ENCODE measurements at places on chromosomes 3 and 15. TPM values are rescaled to one million over a fixed set of nuclear protein-coding genes. Genes with fewer than 3 reads are reported as not detected.

DNA sequence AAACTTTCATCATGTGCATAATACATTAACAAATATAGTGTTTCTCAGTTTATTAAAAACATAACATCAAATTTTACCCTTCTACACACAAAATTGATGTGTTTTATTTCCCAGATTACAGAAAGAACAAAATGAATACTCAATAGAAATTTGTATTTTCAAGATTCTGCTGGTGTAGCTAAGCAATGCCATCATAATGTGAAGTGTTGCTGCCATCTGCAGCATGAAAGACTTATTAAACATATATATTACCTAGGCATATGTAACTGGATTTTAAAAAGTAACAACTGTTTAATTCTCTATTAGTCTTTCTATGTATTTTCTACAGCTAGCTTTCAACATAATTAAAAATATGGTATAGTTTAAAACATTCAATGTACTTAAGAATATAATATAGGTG, 27.5 kb downstream of the PLSCR5 start:
- DNase-seq, result peak; percentile 47

- no peak for DNase-seq
These were observed 13.4 kb upstream of the TBC1D5 start for GRCh38 chr3:17755836-17756235.

- no peak for DNase-seq
These were observed 32.3 kb downstream of the CBLB start for GRCh38 chr3:105836533-105836932.

CLSTN2 gene
- 0.02 TPM for total RNA-seq

ZNF710 gene
- 10.0 TPM for total RNA-seq

DNA sequence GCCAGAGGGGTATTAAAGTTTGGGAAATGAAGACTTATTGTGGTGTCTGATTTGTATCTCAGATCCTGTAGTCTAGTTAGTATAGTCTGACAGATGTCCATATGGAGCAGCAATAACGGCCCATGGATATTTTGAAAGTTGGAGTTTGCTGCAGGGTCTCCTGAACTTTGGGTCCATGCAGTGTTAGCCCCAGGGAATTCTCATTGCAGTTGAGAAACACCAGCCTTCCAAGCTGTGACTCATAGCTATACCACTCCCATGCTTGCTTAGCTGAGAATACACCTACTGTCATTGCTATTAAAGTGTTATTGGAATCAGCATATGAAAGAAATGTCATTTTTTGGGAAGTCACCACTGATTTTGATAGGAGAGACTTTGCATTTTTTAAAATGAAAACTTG, 29.2 kb downstream of the TMOD2 start:
- no peak for DNase-seq

GRCh38 chr15:41494190-41494921, 682 bp downstream of the ITPKA start:
- no peak for DNase-seq

DNA sequence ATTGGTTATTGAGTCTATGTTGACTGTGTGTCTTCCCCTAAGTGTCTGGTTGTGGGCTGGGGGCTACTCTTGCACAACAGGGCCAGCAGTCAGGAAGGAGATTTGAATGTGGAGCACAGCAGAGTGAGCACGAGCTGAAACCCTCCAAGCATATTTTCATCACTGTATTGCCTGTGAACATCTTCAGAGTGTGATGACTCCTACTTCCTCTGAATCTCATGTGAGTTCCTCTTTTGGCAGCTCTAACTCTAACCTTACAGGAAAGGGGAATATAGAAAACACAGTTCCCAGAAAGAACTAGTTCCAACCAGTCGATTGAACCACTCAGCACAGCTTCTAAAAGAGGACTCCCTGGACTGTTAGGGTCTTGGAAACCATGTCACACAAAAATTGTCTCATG, 211.6 kb downstream of the RAP2B start:
- no peak for DNase-seq

SSR3 gene
- 177 TPM for total RNA-seq

LRRC31 gene
- not detected for total RNA-seq

DNA sequence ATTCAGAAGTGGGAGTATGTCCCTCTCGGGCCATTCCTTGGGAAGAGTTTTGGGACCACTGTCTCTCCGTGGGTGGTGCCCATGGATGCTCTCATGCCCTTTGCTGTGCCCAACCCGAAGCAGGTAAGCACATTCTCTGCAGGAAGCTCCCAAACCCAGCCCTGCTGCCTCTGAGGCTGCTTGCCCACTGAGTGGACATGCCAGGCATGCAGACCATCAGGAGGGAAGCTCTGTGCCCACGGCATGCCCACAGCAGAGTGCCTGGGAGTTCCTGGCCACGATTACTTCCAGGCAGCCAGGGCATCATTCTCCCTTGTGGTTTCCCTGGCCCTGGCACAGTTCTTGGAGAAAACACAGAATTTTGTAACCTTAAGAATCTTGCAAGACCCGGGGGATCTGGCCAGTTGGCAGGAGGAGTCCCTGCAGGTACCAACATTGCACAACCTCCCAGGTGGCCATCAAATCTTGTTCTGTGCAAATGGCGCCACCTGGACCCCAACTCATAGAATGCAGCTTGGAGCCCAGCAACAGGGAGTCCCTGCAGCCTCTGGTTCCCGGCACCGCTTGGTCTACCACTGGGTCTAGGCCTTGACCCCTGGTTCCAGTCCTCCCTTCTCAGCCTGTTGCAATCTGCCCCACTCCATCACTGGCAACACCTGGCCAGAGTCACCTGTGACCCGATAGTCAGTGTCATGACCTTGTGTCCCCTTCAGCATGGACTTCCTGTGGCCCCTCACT, 20.4 kb downstream of the FAH start:
- peak; percentile 42 for DNase-seq

- DNase-seq, result no peak
These were observed 34.3 kb downstream of the IL20RB start for GRCh38 chr3:136992115-136992514.

- no peak for DNase-seq
These were observed 61.0 kb downstream of the TLE3 start for GRCh38 chr15:70036585-70037291.

PDCD7 gene
- total RNA-seq, result 31.6 TPM

- no peak for DNase-seq
These were observed 551 bp downstream of the DNAJC13 start for GRCh38 chr3:132417695-132418411.

DNA sequence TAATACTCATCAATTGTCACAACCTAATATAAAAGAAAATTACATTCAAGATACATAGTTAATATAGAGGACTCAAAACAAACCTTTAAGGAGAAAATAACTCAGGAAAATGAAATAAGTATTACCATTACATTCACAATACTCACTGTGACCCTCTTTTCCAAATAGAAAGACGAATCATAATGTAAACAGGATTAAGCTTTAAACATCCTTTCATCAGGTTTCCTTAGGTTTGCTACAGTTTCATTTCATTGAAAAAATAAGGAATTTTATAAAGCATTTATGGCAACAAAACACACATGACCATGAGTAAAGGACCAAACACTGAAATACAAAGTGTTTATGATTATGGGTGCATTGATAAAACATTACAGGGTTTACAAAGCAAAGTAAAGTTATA, 162.7 kb downstream of the ALCAM start:
- DNase-seq, result no peak

GOLGA6B gene
- 0.10 TPM for total RNA-seq

GRCh38 chr15:64749167-64749566, 26.2 kb downstream of the RBPMS2 start:
- DNase-seq, result no peak

GRCh38 chr15:31300208-31300661, 26.4 kb upstream of the KLF13 start:
- no peak for DNase-seq

SI gene
- total RNA-seq, result not detected

DNA sequence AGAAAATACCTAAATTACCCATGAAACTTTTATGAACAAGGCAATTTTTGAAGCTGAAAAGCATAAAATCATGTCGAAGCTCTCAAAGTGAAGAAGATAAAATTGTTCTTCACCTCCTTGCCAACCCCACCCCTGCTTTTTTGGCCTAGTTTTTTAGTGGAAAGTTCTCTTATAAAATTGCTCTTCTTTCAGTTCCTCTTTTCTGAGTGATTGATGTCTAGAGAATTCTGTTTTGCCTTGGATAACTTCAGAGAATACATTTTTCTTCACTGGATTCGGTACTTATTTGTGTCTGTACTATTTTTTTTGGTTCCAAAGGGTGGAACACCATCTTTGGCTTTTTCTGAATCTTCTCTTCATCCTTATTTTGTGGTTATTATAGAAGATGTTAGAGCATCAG, 25.0 kb upstream of the PYDC2 start:
- DNase-seq, result no peak

EAF2 gene
- total RNA-seq, result 4.4 TPM

CHRFAM7A gene
- total RNA-seq, result 7.4 TPM

- DNase-seq, result peak; percentile 65
These were observed 72.3 kb upstream of the ZNF280D start for GRCh38 chr15:56805466-56806147.

DNA sequence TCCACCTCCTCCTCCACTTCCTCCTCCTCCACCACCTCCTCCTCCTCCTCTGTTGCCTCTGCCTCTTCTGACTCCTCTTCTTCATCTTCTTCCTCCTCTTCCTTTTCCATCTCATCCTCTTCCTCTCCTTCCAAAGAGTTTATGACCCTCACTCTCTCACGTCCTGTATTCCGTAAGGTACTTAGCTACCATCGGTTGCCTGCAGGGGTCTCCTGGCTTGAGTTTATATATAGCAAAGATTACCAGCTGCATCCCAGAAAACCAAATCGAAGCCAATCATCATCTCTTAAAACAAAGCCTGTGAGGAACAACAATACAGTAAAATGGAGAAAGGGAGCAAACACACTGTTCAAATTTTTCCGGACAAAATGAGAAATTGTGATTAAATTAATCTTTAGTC, 317.4 kb downstream of the C3orf38 start:
- no peak for DNase-seq

DNA sequence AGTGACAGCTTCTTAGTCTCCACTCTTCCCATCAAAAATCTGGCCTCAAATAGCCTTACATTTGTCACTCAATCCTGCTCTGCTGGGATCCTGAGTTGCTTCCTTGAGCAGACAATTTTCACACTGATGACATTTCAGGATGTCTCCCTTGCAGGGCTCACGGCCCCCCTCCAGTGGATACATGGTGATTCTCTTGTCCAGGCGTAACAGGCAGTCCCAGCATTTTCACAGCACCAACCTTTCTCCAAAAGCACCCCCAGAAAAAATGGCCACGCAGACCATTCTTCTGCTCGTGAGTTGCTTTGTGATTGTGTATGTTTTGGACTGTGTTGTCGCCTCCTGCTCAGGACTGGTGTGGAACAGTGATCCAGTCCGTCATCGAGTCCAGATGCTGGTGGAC, 47.4 kb upstream of the WNT7A start:
- peak; percentile 3 for DNase-seq

DNA sequence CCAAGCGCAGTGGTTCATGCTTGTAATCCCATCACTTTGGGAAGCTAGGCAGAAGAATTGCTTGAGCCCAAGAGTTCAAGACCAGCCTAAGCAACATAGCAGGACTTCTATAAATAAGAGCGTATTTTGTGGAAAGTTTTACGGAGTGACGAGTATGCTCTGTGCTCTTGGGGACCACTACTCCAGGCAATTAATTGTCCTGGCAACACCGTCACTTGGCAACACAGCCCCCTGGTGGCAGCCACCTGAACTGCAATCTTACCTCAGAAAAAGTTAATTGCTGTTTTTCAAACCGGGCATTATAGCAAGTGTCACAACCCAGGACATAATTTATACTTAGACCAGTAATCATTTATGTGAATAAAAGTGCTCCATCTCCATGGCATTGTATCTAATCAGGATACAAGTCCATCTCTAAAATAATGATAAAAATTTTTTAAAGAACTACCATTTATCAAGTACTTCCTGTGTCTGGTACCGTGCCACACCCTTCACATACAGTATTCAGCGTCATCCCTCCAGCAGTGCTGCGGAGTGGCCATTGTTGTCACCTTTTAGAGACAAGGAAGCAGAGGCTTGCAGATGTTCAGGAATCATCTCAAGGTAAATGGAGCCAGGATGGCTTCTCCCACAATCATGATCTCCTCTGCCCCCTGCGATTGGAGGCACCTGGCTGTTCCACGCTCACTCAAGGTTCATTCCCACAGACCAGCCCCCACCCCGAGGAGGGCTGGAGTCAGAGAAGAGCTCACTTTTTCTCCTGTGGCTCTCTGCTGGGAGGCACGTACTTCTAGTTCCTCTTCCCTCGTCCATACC, 34.5 kb downstream of the PLA2G4D start:
- no peak for DNase-seq

NR2F2 gene
- total RNA-seq, result 61.4 TPM

DNA sequence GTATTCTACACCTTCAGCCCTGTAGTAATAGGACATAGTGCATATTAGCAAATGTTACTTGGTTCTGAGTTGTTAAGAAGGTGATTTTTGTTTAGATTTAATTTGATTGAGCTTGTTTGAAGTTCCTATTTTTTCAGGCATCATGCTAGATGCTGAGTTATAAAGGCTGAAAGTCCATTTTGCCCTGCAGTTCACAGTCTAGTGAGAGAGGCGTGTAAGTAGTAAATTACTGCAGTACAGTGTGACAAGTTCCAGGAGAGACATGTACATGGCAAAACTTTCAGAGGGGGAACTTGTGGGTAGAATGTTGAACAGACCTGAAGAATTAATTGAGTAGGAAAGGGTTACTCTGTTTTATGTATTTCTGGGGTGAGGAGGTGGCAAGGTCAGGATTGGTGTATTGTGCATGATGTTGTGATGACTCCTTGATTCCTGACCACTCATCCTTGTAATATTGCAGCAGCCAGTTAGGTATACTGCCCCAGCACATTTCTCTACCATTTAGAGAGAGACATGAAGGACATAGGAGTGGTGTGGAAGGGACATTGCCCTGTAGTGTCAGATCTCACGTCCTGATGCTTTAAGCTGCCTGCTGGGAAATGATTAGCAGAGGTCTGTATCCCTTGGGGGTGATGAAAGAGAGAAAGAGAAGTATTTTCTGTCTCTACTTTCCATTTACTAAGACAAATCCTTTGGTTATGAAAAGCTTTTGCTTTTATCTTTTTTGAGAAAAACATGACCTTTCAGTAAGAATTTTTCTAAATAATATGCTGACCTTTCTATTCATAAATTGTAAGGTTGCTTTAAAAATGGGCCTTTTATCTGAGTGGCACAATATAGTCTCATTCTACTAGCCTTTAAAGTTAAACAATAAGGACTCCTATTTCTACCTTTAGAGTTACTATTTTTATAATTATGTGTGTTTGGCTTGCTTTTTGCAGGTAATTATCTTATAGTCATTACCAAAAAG, 16.9 kb downstream of the SACM1L start:
- DNase-seq, result no peak

LMAN1L gene
- 0.17 TPM for total RNA-seq

GRCh38 chr15:48560321-48561051, 85.0 kb downstream of the FBN1 start:
- no peak for DNase-seq

DNA sequence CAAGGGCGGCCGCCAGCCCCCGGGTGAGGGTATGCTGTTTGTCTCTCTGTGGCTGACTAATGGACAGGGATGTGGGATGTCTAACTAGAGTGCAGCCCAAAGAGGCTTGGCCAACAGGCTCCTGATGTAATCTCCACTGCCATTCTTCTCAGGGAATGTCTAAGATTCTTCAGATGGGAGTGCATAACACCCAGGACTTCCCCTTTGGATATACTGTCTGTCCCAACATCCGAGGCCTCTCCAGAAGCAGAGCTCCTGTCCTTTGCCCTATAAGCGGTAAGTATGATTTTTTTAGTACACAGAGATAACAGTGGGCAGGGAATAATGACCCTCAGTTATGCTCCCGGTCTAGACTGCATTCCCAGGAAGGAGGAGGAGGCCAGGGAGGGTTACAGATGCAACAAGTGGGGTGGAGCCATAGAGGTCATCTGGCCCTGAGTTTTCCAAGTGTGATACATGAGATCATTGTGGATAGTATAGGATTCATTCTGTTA, 62.5 kb upstream of the SLCO2A1 start:
- no peak for DNase-seq
